Left lung (tissue), 14 donors: ENCODE measurements at places on chromosomes 12 and 14.
A peak's percentile ranks its signal among the peaks of the same experiment; 100 is the strongest.

DNA sequence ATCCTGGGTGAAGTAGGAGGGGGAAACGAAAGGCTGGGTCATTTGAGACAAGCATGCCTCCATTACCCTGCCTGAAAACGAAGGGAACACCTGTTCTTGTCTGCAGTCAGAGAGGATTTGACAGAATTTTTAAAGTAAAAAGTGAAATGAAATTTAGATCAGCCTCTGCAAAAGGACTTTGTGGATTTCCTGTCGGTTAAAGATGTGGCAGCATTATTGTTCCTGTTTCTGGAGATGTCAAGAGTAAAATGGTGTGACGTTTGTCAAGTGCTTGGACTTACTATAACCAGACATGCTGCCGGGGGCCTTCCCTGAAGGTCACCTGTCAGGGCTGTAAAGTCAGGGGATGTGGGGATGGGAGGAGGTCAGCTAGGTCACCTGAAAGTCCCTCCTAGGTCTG, 32.0 kb downstream of the NRXN3 start:
- no peak for DNase-seq

GRCh38 chr14:95507701-95508103, 8.7 kb downstream of the SYNE3 start:
- no peak for DNase-seq

GRCh38 chr12:124917135-124917840, 2.8 kb upstream of the UBC start:
- peak; percentile 97 for DNase-seq

DNA sequence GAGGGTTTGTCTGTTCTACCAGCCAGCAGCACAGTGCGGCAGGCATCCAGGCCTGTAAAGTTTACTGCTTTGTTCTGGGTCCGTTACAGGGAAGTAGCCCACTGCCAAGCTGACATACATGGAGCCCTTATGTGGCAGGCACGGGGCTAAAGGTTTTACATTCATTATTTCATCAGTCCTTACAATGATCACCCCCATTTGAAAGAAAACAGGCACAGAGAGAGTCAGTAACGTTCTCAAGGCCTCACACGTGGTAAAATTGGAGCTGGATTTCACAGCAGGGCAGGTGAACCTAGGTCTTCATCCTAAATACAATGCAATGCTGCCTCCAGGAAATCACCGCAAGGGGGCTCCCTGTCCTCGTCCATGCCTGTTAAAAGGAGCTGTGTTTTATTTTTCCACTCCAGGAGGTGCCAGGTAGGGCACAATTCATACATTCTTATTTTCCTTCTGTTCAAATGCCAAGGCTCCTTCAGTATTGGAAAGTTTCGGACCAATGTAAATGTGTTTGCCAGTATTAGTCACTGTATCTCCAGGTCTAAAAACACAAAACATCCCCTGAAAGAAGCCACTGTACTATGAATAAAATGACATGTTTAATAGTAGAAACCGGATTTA, 172.2 kb upstream of the GZMB start:
- no peak for DNase-seq

DNA sequence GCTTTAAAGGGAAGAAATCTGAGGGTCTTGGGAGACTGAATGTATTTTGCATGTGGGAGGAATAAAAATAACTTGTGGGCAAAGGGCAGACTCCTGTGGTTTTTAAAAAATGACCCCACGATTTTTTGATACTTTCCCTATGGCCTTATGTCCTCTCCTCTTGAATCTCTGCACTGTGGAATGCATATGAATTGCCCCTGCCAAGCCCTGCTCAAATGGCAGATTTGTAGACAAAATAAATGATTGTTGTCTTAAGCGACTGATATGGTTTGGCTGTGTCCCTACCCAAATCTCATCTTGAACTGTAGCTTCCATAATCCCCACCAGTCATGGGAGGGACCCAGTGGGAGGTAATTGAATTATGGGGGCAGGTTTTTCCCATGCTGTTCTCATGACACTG, 223.8 kb downstream of the DACT1 start:
- DNase-seq: no peak

DNA sequence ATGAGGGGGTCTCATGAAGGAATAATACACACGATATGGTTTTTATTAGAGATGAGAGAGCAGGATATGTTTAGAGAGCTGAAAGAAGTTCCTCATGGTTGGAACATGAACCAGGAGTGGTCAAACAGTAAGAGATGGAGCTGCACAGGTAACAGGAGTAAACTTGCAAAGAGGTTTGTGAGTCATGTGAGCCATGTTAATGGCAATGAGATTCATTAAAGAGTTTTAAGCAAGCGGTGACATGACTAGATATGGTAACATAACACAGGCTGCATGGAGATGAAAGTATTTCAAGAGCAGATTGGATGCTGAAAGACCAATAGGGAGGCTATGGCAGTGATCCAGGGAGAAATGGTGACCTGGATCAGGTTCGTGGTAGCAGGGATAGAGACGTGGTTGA, 62.6 kb upstream of the SSTR1 start:
- DNase-seq: no peak

DNA sequence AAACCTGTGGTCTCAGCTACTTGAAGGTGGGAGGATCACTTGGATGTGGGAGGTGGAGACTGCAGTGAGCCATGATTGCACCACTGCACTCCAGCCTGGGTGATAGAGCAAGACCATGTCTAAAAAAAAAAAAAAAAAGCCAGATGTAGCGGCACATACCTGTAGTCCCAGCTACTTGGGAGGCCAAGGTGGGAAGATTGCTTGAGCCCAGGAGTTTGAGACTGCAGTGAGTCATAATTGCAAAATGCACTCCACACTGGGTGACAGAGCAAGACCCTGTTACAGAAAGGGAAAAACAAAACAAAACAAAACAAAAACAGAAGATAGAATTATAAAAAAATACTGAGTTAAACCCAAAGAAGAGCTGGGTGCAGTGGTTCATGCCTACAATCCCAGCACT, 29.1 kb upstream of the APOF start:
- DNase-seq: no peak

DNA sequence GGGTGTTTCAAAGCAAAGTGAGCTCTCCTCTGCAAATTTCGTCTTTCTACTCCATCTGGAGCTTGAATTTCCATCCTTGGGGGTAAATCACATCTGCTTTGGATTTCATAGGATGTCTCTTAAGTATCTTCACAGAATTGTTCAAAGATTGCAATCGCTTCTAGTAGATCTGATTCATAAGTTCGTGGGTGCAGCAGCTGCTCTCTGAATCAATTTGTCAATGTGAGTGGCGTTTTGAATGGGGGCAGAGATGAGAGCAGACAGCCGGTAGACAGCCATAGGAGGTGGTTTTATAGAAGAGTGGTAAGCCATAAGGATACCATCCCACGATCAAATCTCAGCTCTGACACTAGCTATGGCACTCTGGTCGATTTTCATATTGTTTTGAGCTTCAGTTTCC, 146.0 kb upstream of the RPH3A start:
- no peak for DNase-seq

DNA sequence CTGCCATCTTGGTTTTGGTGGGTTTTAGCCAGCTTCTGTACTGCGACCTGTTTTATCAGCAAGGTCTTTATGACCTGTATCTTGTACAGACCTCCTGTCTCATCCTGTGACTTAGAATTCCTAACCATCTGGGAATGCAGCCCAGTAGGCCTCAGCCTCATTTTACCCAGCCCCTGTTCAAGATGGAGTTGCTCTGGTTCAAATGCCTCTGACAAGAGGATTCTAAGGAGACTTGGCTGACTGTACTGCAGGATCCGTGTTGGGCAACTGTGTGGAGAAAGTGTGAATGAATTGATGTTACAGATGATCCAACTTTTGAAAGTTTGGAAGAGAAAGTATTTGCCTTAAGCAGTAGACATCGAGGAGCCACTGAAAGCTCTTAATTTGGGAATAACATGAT, 91.0 kb downstream of the TTLL5 start:
- DNase-seq: no peak

DNA sequence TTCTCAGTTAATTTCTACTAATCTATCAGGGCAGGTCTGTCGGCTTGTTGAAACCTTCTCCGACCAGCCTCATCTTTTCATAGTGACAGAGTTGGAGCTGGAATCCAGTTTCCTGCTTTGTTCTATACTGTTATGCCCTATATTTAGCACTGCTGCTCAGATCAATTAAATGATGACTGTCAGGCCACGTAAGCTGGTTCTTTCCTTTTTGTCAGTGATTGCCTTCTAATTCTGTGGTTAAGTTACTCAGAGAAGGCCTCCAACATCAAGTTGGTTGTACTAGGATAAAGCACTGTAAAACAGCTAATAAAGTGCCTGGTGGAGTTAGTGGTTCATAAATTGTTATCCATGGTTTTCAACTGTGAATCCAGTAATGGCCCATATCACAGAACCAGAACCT, 22.6 kb downstream of the DERA start:
- DNase-seq: no peak

DNA sequence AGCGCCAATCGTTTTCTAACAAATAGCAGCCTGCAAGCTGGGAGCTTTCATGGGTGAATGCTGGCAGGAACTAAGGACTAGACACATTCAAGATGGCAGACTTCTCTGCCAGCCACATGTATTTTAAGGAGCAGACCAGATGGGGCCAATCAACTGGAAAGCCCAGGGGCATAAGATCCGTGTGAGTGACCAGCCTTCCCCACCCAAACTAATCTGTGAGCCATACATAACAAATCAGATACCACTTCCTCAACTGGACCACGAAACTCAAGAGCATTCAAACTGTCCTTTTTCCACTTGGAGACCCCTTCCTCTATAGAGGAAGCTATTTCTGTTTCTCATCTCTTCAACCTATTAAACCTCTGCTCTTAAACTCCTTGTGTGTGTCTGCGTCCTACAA, 9.7 kb downstream of the TCL1B start:
- no peak for DNase-seq

GRCh38 chr12:49901986-49902385, 1.7 kb downstream of the FAIM2 start:
- DNase-seq: no peak

DNA sequence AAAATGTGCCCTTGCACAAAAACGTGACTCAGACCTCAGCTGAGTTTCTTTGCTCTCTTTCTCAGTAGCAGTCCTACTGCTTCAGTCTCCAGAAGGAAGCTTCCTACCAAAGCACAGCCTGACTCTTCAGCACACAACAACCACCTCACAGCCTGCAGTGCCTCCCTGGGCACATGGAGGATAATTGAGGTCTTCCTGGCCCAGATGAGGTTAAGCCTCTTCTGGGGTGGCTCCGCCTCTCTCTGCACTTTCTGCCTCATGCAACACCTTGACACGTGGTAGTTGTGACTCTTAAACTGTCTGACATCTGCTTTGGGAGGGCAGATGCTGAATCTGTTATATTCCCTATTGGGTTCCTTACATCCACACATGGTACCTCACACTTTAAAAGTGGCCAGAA, 33.8 kb downstream of the GIT2 start:
- no peak for DNase-seq

DNA sequence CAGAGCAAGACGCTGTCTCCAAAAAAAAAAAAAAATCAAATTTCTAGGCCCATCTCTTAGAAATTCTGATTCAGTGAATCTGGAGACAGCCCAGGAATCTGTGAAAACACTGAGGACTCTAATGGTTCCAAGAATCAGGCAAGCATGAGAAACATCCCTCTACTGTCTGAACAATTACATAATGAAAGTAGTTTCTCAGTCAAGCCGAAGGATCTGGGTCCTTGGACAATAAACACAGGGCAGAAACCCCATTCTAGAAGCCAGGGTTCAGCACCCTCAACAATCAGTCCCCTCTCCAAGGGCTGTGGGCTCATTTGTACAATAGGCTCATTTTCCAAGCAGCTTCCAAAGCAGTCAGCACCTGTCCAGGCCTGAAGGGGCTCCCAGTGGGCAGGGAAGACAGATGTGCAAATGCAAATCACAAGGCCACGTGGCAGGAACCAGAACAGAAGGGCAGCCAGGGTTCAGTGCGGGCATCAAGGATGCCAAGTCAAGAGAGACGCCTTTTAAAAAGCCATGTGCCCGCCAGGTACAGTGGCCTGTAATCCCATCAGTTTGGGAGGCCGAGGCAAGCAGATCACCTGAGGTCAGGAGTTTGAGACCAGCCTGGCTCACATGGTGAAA, 96.1 kb downstream of the KSR2 start:
- DNase-seq: no peak

DNA sequence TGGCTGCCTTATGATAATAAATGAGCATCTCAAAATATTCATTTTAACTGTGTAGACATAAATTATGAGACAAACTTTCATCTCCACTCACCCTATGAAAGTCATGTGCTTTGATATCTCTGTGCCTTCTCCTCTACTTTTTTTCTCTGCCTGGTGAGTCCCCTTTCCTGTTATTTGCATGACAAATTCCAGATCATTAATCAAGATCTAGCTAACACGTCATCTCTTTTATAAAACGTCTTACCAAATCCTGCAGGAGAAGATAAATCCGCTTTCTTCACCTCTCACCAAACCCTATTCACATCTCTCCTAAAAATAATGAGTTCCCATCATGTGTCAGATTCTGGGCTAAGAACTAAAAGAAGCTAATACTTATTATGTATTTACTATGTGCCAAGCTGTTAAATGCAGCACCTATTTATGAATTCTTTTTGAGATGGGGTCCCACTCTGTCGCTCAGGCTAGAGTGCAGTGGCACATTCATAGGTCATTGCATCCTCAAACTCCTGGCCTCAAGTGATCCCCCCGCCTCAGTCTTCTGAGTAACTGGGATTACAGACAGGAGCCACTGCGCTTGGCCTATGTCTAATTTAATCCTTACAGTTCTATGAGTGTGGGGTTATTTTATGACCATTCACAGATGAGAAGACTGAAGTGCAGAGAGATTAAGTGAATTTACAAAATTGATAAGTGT, 26.7 kb downstream of the SPX start:
- DNase-seq: no peak

GRCh38 chr14:80844872-80845271, 96.7 kb downstream of the CEP128 start:
- no peak for DNase-seq

GRCh38 chr12:82329508-82329907, 28.7 kb downstream of the CCDC59 start:
- DNase-seq: no peak

GRCh38 chr14:43901911-43902673, 605.0 kb downstream of the FSCB start:
- no peak for DNase-seq

DNA sequence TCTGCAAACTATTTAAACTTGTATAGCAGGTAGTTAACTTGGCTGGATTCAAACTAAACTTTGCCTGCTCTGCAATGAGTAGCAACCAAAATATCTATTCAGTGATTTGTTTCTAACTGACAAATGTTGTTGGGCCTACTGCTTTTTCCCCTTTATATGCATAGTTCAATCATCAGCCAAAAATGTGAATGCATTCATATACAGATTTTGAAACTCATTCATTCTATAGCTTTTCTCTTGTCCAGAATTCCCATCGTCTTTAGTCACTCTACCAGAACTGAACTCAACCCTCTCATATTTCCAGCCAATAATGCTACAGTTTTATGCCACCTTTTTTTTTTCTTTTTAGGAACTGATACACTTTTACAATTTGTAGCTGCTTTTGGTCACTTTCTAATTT, 599.8 kb downstream of the RPL10L start:
- DNase-seq: no peak

DNA sequence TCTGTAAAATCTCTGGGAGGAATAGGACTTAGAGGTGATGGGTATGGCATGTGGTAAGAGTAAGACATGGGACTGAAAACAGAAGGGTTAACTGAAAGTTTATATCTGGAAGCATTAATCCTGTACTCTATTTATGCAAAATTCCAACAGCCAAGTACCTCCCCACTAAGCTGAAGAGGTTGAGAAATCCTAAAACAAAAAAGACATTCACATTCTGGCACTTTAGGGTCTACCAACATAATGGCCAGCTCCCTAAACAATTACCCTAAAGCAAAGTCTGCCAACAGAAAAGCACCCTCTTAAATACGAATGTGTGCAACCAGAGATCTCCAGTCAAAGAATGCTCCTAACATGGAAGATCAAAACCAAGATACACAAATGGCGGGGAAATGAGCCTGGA, 87.4 kb downstream of the GTF2A1 start:
- DNase-seq: no peak

- no peak for DNase-seq
These were observed 261.4 kb downstream of the DIO2 start for GRCh38 chr14:79949906-79950305.
